CMK (cell line): ENCODE measurements at places on chromosomes 5 and 9.

- no peak for DNase-seq
Measured at GRCh38 chr9:137638680-137639079, 19.9 kb downstream of the EHMT1 start.

GRCh38 chr5:147234239-147234824, 494 bp upstream of the STK32A start:
- no peak for DNase-seq

GRCh38 chr5:171264843-171265242, 44.2 kb upstream of the TLX3 start:
- DNase-seq, result no peak

GRCh38 chr5:141832131-141832530, 46.1 kb downstream of the PCDH1 start:
- DNase-seq, result no peak

DNA sequence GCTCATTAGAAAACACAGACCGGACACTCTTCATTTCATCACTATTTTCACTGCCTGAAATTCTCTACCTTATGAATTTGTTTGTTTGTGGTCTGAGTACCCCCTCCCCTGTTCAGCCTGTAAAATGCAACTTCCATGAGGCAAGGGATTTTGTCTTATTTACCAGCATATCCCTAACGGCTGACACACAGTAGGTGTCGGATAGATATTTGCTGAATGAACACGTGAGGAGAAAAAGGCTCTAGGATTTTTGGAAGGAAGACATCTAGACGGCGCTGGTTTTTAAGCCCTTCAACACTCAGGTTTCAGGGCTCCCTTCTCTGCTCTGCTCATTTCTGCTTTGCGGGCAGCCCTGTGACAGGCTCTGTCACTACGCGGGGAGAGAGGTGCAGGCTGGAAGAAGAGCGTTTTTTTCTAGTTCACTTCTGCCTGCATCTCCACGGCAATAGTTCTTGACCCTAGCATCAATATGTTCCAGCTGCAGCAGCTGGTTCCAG, 41.0 kb downstream of the KCNMB1 start:
- DNase-seq, result no peak

DNA sequence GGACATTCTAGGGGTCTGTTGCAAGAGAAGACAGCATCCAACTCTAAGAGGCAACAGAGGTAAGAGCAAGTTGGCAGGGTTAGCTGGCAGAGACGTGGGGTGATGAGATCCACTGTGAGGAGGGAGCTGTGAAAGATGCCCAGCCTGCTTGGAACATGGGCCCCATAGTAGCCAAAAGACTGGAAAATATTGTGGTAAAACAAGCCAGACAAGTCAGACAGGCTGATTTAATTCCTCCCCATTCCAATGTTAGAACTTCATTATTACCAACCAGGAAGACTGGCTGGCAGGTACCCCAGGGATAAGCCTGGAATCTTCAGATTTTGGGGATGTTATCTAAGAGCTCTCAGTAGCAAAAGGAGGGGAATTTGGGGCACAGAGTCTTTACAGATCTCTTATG, 181.3 kb downstream of the SEC61B start:
- no peak for DNase-seq

DNA sequence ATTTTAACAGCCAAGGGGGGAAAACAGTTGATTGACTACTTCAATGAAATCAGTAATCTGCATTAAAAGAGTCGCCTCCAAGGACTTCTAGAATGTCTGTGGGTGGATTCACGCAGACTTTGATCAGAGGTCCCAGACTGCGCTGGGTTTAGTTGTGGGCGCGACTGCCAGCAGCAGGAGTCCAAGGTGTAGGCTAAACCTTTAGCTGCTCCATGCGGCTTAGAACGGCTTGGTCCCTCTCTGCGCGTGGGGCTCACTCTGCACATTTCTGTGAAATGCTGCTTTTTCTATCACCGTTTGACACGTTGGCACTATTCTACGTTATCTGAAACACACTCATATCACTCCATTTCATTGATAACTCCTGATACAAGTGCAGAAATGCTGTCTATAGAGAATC, 48.6 kb upstream of the IRX2 start:
- DNase-seq, result no peak
